ENCODE measurements at places on chromosomes 5 and 9. TPM values are rescaled to one million over a fixed set of nuclear protein-coding genes. Genes with fewer than 3 reads are reported as not detected.

Gene SHC3
- total RNA-seq = under 0.01 TPM

Gene KDM3B
- 49.0 TPM for total RNA-seq

Gene VPS13A
- total RNA-seq = 25.3 TPM

Gene ZDHHC11
- 0.67 TPM for total RNA-seq

Gene BBLN
- total RNA-seq = 55.6 TPM

Gene NSG2
- not detected for total RNA-seq

Gene PRELID2
- total RNA-seq = 11.2 TPM

- DNase-seq = peak; percentile 47
Observed at GRCh38 chr5:142024771-142025304, 12.0 kb upstream of the GNPDA1 start.

GRCh38 chr5:79605560-79605959 is 6.7 kb upstream of the TENT2 start:
- no peak for DNase-seq

GRCh38 chr5:170603578-170604565 is 100.1 kb downstream of the KCNIP1 start:
- no peak for DNase-seq

DNA sequence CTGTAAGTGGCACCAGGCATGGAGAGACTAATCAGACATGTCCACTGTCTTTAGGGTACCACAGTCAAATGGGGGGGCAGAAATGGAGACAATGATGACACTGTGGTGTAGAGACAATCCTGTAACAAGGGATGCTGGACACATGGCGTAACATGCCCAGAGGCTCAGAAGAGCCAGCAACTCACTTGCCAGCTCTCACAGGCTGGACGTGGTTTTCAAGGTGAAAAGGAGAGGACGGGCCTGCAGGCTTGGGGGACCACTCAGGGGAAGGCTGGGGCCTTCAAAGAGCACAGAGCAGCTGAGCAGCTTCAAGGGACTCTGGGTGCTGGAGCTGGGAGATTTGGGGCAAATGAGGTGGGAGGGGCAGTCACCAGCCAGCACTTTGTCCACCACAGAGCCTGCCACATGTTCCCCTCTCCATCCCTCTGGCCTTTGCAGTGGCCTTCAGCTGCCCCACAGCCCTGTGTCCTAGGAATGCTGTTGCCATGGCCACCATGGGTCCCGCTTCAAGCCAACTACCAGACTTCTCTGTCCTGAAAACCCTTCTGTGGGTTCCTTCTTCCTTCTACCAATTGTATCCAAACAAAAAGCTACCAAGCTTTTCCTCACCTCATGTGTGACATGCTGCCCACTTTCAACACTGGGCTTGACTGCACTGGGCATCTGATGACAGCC is 140.4 kb downstream of the GABBR2 start:
- DNase-seq = no peak

DNA sequence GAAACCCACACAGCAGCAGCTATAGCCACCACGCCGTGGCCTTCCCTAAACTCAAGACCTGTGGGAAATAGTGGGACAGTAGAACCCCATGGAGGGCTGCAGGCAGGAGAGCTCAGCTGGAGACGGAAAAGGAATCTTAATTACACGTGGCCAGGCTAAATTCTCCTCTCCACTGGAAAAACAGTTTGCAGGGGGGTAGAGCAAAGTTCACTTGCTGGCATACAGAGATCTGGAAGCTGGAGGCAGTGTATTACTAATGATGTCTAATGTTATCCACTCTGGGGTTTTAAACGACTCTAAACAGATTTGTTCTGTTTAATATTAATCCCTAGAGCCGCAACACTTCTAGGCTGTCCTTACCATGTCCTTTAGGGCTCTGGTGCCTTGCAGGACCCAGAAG is 257.1 kb downstream of the SAXO1 start:
- DNase-seq = no peak

DNA sequence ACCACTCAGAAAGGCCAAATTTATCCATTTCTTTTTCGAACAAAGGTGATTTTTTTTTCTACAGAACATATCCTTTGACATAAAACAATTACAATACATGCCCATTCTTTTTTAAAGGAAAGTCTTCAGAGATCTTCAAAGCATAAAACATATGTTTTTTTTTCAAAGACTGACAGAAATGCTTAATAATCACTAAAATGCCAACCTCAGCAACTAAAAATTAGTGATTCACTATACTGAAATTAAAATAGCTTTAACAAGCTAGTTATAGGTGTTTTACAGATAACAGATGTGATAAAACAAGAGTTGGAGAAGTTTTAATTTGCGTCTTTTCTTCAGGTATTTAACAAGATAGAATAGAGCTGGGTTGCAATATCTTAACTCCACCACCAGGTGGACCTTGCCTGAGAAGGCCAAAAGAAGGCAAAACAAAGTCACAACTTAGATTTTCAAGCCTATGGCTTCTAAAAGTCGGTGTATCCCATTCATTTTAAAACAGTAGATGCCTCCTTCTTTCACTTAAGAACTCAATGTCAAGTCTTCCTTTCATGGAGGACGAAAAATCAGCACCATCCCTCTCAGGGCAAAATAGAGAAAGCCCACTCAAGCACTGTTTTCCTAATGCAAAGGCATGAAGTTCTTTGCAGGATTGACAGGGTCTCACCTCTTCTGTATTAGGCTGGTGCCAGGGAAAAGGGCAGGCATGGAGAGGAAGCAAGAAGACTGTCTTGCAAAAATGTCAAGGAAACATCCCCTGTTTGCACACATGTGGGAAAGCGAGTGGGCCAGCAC is 31.1 kb upstream of the CPLX2 start:
- DNase-seq = no peak

- peak; percentile 29 for DNase-seq
Observed at GRCh38 chr5:16507716-16508115, 42.1 kb upstream of the ZNF622 start.

GRCh38 chr5:157219491-157220271 is 39.0 kb downstream of the ITK start:
- no peak for DNase-seq

GRCh38 chr5:14086261-14086660 is 56.9 kb upstream of the TRIO start:
- no peak for DNase-seq

GRCh38 chr9:13513716-13514444 is 234.4 kb upstream of the MPDZ start:
- DNase-seq = peak; percentile 98

DNA sequence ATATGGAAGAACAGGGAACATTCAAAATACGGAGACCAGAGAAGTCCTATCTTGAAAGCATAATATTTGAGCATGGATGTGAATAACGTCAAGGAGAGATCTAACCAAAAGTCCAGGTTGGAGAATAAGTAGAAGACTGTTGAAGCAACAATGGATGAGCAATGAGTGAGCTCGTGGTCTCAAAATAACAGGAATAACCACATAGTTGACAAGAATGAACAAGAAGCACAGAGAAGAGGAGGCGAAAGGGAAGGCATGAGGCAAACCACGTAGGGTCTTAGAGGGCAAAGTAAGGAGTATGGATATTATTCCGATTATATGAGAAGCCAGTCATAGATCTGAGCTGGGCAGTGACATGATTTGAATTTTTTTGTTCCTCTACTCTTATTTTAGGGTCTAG is 710.2 kb downstream of the BRINP1 start:
- DNase-seq = peak; percentile 58

GRCh38 chr9:116409129-116409528 is 255.5 kb downstream of the PAPPA start:
- no peak for DNase-seq

DNA sequence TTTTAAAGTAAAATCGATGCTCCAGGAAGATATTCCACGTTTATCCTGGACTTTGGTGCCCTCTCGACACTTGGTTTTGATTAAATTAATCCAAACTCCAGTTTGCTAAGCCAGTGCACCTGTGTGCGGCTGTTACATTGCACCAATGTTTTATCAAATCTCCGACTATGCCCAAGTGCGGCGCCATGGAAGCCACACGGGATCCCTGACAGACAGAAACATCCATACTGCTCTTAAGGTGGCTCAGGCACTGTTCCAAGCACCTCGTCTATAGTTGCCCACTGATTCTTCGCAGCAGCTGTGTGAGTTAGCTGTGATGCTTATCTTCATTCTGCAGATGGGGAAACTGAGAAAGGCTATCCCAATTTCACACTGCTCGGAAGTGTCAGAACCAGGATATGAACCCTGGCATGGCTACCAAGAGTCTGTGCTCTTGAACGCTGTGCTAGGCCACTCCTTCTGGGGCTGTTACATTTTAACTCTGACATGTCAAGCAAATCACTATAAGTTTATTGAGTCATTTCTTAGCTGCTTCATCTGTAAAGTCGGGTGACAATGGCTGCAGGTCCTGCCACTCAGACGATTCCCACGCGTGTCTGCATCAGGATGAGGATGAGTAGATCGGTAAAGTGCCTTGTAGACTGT is 113.0 kb downstream of the ADAMTS2 start:
- DNase-seq = no peak

DNA sequence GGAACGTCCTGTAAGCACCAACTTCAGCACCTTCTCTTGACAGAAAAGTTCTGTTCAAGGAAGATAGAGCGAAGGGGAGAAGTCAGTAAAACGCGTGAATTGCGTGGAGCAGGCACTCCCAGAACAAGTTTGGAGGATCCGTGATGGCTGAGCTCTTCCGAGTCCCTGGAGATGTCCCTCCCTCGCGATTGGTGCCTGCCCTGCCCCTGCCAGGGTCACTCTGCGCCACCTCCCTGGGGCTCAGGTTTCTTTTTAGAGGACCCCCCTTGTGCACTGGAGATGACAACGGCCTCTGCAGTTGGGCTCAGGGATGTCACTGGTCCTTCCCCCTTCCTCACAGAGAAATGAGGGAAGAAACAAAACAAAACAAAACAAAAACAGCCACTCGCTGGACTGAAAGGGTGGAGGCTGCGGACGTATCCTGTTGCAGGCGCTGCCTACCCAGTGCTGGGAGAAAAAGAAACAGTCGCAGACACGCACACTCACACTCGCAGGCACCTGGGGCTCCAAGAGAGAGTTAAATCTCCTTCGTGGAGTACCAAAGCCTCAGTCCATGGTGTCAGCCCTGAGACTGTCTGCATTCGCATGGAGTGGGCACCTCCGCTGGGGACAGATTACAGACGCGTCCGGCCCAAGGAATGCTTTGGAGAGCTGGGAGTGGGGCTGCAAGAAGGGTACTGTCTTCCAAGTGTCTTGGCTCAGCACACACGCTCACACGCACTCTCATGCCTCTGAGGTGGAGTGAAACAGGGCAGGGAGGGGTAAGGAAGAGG is 512.7 kb downstream of the SLCO4C1 start:
- DNase-seq = no peak

DNA sequence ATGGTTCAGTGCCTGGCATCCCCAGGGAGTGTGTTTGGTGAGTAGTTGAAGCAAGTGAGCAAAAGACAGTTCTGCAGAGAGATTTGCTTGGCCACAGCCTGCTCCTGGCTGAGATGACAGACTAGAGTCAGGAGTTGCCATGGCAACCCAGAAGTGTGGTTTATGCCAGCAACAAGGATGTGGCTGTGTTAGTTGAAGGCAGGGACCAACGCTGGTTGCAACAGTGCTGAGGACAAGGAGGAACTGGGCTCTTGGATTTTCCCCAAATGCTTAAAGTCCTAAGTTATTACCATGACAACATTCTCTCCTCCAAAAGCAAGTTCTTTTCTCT is 2.7 kb downstream of the NXNL2 start:
- no peak for DNase-seq

DNA sequence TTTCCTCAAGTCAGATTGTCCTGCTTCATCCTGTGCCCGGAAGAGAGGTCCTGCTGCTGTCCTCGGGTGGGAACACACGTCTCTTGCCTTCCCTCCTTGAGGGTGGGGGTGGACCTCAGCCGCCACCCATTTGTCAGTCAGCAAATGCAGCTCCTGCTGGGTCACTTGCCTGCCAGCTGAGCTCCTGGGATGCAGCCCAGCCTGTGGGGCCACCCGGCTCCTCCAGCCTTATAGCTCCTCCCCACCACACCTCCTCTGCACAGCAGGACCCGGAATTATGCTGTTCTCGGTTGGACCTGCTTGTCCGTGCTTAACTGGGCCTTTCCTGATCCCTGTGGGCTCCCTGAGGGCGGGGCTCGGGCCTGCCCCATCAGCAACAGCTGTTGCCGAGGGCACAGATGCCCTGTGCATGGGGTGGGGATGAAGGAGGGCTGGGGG is 52.7 kb downstream of the RXRA start:
- DNase-seq = no peak

DNA sequence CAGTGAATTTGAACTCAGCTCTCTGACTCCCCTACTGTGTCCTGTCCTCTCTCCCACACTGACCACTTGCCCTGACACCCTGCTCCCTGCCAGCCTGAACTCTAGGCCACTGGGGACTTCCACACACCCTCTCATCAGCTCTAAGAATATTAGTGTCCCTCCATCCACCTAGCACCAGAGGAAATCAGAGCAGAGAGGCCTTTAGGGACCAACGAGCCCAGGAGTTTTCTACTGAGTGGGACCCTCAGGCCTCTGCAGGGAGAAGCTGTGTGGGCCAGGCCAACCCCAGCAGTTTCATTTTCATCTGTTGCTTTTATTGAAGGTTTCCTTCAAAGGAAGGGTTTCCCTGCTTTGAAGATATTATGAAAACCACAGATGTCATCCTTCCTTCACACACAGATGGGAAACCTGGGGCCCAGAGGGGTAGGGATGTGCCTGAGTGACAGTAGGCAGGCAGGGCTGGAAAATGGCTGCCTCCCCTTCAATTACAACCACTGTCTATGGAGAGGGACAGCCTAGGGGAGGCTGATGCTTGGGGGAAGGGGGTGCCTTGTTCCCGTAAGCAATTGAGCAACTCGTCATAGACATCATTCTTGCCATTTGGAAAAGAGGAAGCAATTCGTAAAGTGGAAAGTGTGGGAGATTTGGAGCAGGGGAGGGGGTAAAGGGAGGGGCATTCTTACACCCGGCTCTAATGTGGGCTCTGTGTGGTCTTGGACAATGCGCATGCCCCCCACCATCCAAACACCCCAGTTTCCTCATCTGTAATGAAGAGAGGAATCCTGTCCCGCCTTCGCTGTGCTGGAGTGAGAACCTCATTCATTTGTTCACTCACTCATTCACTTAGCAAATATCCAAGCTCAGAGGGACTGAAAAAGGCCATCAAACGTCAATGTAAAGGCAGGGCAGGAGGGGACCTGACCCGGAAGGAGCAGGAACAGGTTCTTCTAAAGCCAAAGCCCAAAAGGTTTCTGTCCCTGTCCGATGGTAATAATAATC is 3.9 kb downstream of the GLIPR2 start:
- no peak for DNase-seq

GRCh38 chr9:105979290-105979689 is 284.9 kb downstream of the TMEM38B start:
- no peak for DNase-seq

All from foreskin keratinocyte (primary cell).